ENCODE measurements at places on chromosomes 3 and 15. TPM values are rescaled to one million over a fixed set of nuclear protein-coding genes. Genes with fewer than 3 reads are reported as not detected.

DNA sequence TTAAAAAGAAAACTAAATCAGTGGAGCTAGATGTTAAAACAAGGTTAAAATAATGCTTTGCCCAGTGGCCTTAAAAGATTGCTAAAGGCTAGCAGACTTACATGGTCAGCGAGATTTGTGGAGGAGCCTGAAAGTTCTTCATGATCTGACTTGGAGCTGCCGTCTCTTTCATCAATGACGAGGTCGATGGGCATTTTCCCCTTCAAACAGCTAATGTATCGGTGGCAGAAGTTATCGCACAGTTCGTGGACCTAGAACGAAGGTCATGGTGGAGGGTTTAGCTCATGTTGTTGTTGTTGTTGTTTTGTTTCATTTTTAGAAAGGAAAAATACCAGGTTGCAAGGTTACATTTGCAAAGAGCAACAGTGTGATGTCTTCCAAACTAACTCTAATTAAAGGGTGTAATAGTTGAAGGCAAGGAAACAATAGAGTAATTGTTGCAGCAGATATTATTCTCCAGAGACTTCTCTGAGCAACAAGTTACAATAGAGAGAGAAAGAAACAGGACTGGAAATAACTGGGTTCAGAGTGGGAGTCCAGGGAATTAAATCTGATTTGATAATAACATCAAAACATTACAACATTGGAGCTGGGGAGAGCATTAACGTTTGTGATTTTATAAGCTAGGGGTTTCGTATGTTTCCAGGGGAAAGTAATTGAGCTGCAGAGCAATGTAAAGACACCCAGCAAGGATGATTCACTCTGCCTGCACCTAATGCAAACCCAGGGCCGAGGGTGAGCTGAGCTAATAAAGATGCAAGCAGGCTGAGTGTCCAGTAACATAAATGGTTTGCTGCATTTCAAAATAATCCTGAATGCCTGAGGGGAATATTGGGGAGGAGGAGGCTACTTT, 6.6 kb downstream of the MEIS2 start:
- no peak for DNase-seq

Gene ARL6
- total RNA-seq, result 2.9 TPM

DNA sequence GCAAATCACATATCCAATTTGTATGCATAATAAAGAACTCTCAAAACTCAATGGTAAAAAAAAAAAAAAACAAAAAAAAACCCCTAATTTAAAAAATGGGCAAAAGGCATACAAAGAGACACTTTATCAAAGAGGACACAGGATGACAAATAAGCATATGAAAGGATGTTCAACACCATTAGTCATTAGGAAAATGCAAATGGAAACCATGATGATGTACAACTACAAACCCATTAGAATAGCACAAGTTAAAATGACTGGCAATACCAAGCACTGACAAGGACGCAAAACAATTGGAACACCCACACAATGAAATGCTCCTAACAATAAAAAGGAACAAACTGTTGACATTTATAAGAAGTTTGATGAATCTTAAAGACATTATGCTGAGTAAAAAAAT, 63.4 kb upstream of the ADAMTS17 start:
- DNase-seq, result no peak

GRCh38 chr3:44001072-44001471, 240.6 kb upstream of the TOPAZ1 start:
- DNase-seq, result no peak

Gene TRIM42
- total RNA-seq, result not detected

DNA sequence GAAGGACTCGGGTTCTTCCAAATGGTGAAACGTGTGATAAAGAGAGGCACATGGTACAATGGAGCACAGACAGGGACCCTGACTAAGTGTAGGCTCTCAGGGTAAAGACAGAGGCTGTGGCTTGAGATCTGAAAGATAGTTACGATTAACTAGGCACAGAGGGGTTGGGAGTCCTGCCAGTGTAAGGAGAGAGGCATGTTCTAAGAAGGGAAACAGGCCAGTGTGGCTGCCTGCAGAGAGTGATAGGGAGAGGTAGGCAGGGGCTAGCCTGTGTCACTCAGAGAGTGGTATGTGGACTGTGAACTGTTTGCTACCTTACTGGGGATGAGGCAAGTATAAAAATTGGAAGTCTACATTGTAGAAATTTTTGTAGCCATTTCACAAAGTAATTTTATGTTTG, 109.5 kb downstream of the PEX5L start:
- no peak for DNase-seq

- DNase-seq, result peak; percentile 70
These were observed 365.6 kb downstream of the MAGI1 start for GRCh38 chr3:65672871-65673815.

DNA sequence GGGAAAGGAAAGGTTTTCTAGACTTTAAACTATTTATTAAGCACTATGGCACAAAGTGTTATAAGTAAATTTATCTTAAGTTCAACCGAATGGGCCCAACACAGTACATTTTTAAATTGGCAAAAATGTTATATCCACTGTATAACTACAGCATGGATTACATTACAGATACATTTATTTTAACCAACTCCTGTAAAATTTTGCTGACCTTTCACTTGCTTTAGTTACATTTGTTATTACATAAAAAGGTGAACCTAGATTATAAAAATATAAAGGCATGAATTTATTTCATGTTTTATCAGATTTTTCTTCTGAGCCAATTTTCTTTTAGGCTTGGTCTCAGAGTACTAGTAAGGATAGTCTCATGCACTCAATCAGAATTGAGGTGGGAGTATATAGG, 221.9 kb upstream of the GBE1 start:
- DNase-seq, result no peak

GRCh38 chr3:1191026-1191425, 98.2 kb downstream of the CNTN6 start:
- no peak for DNase-seq

Gene SKOR1
- 0.47 TPM for total RNA-seq

DNA sequence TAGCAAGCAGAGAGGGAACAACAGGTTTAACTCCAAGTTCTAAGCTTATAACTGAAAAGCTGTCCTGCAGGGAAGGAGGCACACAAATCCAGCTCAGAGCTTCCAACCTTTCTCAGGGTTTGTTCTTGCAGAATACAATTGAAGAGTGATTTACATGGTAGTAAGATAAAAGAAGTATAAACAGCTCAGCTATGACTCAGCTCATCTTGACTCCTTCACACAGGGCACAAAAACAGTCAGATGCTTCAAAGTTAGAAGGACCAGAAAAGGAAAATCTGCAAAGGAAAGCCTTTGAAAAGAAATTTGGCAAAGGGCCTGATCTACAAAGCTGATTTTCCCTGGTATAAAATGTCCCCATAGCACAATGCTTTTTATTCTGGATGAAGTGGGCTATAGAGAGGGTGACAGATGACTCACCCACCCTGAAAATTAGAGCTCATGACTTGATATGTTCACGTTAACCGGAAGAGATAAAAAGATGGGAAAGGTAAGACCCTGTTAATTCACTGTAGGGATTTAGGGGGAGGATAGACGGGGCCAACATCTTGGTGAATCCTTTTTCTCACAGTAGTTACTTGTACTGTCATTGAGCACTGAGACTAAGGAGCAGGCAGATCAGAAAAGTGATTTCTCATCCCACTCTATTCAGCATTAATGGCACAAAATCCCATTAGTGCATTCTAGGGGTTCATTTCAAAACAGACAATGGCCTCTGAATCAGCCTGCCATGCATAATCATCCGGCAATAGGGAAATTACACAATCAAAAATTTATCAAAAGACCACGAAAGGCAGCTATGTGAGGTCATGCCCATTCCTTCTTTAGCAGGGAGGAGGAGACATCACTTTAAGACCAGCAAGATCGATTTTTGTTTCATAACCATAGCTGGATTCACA, 143.5 kb downstream of the GAP43 start:
- DNase-seq, result no peak

Gene RAB6B
- total RNA-seq, result 8.3 TPM

Gene P2RY12
- 0.37 TPM for total RNA-seq

DNA sequence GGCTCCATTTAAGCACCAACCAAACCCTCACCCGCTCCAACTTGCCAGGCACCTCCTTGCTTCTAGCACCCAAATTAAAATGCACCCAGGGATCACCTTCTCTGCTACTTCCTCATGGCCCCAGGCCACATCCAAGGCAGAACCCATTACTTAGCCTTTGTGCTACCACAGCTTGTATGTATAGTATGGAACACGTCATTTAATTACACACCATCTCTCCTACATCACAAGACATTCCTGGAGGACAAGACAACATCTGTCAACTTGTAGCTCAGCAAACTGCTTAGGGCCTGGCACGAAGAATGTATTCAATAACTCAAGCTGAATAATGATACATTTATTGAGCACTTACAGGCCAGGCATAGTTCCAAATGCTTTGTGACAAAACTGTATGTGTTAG, 23.3 kb downstream of the ZDHHC3 start:
- DNase-seq, result no peak

Data from left colon (tissue), 2 donors.